Fibroblast of villous mesenchyme (primary cell): ENCODE measurements at places on chromosomes 6 and 20.
A peak's percentile ranks its signal among the peaks of the same experiment; 100 is the strongest.

DNA sequence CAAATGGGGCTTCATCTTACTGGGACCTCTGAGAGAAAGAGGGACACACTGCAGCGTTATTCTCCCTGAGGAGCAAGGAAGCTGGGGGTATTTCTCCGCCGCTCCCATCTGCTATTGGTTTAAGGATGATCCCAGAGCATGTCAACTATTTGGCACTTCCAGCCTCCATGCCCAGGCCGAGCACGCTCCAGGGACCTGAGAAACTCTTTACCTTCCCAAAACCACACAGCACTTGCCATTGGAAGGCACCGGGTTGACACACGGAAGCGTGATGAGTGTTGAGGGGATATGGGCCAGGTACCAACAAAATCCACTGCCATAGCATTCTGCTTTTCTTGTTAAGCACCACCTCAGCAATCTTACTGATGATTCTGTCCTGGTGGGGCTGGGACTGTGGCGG, 92.4 kb upstream of the SLC24A3 start:
- no peak for DNase-seq

DNA sequence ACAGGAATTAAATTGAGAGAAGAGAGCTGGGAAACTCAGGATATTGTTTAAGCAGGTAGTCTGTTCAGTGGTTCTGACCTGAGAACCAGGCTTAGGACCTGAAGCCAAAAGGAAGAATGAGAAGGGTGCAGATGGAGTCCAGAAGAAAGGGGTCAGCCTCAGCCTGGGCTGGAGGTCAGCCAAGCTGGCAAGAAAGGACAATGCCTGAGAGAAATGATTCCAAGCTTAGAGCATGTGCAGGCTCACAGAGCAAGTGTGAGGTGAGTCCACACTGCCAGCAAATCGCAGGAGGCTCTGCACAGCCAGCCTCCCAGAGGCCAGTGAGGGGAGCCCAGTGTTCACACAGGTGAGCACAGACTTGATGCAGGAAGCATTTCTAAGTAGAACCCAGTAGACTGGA, 47.3 kb downstream of the DAAM2 start:
- DNase-seq = no peak

GRCh38 chr6:37594895-37595294, 95.2 kb upstream of the CCDC167 start:
- no peak for DNase-seq

DNA sequence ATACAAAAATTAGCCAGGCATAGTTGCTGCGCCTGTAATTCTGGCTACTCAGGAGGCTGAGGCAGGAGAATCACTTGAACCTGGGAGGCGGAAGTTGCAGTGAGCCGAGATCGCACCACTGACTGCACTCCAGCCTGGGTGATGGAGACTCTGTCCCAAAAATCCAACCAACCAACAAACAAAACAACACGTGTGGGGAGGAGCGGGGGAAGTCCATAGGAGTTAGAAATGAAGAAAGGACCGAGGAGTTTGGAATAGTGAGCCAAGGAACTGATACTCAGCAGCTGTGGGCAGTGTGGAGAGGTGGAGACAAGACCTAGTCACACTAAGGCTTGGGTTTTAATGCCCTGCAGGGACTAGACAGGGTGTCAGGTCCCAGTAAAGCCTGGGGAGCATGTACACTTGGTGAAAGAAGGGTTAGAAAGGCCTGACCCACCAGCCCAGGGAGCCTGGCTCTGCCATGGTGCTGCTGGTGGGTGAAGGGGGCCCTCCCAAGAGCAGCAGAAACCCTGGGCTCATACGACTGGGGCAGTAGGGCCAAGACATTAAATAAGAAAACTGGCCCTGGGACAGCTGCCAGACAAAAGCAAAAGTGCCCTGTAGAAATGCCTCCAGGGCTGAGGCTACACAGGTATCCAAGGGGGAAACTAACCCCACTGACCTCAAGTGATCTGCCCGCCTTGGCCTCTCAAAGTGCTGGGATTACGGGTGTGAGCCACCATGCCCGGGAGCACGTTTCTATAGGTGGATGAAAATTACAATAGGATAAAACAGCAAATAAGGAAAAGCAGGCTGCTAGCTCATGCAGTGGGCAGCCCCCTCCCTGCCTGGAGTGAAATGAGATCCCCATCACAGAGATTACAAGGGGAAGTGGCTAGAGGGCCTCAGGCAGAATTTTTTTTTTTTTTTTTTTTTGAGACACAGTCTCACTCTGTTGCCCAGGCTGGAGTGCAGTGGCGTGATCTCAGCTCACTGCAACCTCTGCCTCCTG, 58.0 kb downstream of the MYH7B start:
- no peak for DNase-seq

DNA sequence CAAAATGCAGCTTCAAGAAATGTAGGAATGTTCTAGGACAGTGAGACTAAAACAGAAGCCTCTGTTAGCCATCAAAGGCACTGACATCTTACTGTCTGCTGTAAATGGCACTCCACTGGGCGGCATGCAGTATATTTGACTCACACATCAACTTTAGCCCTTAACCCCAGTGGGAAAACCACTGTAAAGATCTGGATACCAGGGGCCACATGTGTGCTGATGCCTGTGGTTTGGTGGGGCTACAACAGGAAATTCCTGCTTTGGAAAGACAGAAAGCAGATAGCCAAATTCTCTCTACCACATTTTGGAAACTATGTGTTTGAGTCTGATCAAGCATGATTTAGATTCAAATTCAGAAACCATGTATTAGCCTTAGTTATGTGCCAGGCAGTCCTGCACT, 4.3 kb downstream of the PFDN4 start:
- DNase-seq = peak; percentile 96

- no peak for DNase-seq
Observed at GRCh38 chr6:109446541-109446940, 6.0 kb downstream of the SMPD2 start.

DNA sequence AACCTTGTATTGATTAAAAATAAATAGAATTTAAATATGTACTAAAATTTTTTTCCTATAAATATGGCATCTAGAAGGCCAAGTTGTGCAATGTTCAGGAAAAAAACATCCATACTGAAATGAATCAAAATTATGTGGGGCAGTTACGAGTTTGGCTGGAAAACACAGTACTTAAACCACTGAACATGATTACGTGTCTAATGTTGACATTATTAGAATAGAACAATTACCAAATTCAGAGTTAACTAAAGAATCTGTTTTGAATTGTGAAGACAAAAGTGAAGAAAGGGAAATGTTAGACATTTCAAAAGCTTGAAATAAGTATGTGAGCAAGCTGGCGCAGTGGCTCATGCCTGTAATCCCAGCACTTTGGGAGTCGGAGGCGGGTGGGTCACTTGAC, 57.2 kb downstream of the KLHL31 start:
- DNase-seq = peak; percentile 84
